ENCODE measurements at places on chromosomes 5 and 9.
A peak's percentile ranks its signal among the peaks of the same experiment; 100 is the strongest.

GRCh38 chr5:119948162-119948561 lies 318.8 kb downstream of the FAM170A start:
- DNase-seq = no peak

- DNase-seq = no peak
Observed at GRCh38 chr5:169424279-169424655, 123.3 kb upstream of the SLIT3 start.

DNA sequence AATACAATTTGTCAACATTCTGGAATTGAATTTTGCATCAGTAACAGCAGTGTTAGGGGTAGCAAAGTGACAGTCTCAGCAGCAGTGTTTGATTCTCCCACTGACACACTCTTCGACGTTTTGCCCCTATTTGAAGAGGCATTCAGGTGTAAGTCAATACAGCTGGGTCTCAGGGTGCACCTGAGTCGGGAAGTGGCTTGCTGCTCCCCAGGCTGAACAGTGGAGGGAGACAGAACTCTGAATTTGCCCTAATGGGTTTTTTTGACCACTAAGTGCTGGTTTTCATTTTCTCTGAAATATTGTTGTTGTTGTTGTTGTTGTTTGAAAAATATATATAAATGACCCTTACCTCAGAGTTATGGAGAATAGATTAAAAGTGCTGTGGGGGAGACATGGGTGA lies 223.2 kb downstream of the TLR4 start:
- DNase-seq = no peak

DNA sequence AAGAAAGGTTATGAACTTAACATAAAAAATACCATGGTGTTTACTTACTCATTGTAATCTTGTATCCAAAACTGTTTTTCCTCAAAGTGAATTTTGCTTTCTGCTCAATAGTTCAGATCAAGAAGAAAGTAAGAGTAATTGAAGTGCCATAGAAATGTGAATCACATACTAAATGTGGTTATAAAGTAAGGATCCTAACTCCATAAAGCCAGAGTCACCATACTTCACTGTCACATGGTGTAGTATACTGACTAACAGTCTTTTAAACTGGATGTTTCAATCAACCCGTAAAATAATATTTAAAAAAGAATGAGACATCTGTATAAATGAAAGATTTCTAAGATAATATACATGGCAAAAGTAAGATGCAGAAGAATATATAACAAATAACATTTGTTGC lies 72.1 kb downstream of the NIPBL start:
- DNase-seq = no peak

- DNase-seq = no peak
Observed at GRCh38 chr9:105357937-105358336, 89.9 kb upstream of the FSD1L start.

DNA sequence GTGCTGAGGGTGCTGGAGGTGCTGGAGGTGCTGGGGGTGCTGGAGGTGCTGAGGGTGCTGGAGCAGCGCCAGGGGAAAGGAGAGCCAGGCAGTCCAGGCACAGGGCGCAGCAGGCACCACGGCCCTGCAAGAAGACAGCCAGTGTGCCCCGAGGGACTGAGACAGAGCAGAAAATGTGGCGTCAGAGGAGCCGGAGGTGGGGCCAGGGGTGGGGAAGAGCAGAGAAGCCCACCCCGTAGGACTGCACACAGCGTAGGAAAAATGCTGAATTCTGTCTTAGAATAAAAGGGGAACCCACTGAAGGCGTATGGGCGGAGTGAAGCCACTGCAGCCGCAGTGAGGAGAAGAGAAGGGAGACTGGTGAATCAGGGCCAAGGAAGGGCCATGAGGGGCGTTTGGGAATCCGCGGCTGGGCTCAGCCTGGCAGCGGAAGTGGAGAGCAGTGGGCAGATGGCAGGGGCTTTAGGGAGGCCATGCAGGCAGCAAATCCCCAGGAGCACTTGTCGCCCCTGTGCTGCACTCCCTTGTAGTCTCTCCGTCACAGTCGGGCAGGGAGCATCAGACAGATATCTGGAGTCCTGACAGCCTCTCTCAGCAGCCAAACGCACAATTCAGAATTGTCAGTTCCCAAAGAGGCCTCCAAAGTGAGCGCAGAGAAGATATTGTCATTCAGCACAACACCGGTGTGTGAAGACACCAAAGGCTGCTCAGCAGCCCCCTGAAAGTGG lies 35.9 kb upstream of the LECT2 start:
- no peak for DNase-seq

DNA sequence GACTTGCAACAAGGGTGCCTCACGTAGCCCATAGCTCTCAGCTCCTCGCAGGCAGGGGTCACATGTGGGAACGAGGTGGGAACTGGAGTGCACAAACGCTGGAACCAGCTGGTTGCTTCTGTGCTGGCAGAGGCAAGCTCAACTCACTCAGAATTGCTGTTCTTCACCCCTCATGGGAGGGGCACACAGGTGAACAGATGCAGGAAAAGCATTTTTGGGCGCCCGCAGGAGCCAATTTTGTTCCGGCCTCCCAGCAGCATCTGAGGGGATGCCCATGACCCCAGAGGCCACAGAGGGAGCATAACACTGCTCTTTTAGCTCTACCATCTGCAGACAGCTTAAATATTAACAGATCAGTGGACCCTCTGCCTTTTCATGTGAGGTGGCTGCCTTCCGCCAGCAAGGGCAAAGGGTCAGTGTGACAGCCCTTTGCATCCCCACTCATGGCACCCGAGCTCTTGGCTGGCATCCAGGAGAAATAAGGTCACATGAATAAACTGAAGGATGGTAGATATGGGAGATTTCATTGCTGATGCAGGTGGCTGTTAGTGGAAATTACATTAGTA lies 196.2 kb downstream of the SLCO4C1 start:
- DNase-seq = no peak

DNA sequence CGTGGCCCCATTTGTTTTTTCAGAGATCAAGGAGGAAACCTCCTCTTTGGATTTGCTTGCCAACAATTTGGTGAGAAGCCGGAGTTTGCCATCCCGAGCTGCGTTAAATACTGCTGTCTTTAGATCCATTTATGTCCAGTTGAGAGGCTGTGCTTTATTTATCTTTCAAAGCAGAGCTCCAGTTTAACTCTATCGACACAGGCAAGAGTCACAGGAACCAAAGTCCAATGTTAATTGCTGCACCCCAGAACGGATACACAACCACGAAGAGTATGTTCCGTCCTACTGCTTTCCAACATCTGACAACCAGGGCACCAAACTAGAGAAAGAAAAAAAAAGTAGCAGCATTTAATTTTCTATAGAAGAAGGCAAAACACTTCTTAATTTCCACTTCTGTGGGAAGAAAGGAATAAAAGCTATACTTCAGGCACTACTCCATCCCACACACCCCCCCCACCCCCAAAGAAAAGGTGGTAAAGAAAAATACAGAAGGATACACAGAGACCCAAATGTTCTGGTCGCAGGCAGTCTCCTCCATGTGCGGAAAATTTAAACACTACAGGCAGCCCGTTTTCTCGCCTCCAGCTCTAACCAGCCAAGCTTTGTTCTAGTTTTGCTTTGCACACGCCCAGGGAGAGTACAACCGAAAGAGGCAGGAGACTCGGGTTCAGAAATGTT lies 1.1 kb downstream of the FEM1C start:
- no peak for DNase-seq

DNA sequence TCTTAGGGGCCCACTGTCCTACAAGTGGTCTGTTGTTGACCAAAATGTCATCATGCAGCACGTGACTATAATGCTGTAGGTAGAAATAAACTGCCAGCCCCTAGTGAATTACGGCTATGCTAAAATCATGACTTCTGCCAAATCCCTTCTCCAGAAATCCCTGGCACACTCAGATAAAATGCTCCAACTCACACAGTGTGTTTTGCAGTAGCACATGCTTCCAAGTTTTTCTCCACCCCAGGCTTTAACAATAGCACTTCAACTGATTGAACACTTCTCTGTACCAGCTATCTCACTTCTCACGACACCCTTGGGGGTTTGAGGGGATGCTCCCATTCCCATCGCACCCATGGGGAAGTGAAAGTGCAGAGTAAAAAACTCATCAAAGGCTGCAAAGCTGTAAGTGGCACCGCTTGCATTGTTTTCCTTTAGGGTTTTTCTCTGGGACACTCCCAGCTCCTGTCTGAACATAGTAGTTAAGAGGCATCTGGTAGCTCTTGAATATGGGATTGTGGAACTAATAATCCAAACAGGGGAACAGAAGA lies 151.0 kb upstream of the SLC24A2 start:
- DNase-seq = no peak

- DNase-seq = no peak
Observed at GRCh38 chr5:74546796-74547195, 93.7 kb downstream of the ENC1 start.

GRCh38 chr5:151233616-151234085 lies 9.8 kb upstream of the CCDC69 start:
- DNase-seq = no peak

GRCh38 chr9:95649801-95650213 lies 133.0 kb upstream of the PTCH1 start:
- no peak for DNase-seq

DNA sequence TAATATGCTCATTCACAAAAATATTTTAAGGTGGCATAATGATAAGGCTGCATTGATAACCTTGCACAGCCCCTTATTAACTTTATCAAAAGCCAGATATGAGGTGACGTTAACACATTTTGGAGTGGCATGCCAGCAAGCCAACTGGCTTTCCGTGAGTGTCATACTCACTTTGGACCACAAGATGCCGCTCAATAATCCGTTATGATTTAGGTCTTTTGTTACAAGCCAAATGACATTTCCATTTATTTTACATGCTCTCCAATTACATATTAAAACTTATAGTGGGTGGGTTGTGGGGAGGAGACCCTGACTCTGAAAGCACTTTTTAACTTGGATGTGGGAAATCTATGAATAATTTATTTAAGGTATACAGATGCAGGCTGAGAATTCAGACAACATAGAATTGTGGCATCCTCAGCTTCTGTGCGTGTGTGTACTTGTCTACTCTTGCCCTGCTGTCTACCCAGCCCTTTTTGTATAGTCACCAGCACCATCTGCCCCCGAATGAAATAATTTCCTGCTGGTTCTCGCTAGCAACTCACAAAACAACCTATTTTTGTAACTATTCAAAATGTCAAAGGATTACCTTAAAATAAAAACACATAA lies 305.1 kb downstream of the PSAT1 start:
- peak; percentile 44 for DNase-seq

DNA sequence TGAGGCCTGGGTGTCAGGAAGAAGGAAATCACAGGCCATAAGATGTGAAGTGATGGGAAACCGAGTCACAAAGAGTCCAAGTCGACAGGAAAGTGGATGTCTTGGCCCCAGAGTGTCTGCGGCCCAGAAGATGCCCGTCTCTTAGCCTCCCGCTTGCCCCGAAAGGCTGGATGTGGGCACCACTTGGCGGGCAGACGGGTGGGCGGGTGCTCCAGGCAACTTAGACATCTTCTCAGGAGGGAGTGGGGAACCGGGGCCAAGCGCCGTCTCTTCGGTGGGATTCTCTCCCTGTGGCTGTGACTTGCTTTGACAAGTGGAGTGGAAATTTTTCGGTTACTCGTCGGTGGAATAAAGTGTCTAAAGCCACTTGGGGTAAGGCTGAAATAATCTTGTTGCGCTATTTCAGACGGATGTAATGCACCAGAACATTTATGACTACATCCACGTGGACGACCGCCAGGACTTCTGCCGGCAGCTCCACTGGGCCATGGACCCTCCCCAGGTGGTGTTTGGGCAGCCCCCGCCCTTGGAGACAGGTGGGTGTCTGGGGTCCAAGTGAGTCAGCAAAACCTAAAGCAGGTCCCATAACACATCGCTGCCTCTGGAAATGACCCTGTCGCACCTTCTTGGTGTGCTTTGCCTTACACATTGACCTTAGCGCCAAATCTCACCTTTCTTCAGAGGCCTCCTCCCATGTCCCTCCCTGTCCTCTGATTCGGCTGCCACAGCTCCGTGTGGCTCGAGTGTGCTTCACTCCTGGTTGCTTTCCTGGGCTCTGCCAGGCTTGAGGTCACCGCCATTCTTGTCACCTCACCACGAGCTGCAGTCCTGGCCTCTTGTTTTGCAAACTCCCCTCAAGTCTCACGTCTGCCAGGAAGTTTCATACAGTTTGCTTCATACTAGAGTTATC lies 20.4 kb upstream of the EXOC3 start:
- DNase-seq = no peak

GRCh38 chr9:113879318-113879717 lies 3.2 kb downstream of the ZNF618 start:
- no peak for DNase-seq

DNA sequence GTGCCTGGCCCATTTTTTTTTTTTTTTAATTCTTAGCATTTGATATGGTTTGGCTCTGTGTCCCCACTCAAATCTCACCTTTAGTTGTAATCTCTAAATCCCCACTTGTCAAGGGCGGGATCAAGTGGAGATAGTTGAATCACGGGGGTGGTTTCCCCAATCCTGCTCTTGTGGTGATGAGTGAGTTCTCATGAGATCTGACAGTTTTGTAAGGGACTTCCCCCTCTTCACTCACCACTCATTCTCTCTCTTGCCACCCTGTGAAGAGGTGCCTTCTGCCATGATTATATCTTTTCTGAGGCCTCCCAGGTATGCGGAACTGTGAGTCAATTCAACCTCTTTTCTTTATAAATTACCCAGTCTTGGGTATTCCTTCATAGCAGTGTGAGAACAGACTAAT lies 27.2 kb downstream of the NDUFAF2 start:
- no peak for DNase-seq

DNA sequence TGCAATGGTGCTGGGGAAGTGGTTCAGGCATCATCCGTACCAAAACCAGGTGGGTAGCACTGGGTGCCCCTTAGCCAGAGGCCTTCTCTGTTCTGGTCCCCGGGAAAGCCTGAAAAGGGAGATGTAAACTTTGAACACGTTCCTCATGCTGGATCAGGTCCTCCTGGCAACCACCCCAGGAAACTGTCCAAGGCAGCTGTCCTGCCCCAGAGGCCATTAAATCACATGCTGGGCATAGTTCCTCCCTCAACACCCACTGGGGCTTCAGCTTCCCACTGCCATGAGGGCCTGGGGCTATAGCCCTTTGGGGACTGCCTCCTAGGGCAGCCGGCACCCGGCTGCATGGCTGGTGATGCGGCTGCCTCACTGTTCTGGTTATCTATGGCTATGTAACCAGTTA lies 228.9 kb upstream of the MVB12B start:
- no peak for DNase-seq

Data from nephron progenitor cell (in vitro differentiated cells).